Adrenal gland (tissue), 19 donors: ENCODE measurements at places on chromosomes 13 and 19.

GRCh38 chr13:98511435-98511834, 65.5 kb downstream of the STK24 start:
- DNase-seq = no peak

DNA sequence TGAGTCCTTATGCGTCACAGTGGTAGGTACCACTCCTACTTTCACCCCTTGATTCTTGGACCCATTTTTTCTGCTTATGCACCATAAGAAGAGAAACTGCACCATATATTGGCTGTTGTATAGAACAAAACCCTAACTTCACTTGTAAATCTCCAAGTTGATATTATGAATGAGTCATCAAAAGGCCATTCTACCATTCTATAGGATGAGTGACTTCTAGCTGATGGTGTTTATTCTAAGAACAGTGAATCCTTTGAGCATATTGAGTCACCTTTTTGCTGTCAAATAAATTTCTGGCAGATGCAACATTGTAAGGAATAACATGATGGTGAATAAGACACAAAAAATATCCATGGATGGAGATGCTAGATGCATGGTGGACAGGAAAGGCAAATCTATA, 57.7 kb downstream of the POLR1D start:
- no peak for DNase-seq

DNA sequence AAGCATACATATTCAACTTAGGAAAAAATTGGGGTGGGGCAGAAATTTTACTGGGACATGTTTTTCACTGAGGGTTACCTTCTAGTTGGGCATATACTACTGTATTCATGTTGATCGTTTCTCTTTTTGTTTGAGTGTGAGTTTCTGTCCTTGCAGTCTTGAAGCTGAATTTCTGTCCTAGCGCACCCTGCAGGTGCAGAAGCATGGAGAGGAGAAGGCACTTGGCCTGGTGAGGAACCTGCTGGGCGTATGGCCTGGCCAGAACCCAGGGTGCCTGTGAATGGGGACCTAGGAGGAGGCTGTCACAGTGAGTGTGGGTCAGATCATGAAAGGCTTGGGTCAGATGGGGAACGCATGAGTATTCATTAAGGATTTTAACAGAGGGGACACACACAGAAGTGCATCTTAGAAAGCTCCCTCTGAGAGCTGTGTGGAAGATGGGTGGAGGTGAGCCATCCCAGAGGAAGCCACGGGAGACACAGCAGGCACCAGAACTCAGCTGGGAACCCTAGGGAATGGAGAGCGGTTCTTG, 36.8 kb downstream of the SERP2 start:
- no peak for DNase-seq

DNA sequence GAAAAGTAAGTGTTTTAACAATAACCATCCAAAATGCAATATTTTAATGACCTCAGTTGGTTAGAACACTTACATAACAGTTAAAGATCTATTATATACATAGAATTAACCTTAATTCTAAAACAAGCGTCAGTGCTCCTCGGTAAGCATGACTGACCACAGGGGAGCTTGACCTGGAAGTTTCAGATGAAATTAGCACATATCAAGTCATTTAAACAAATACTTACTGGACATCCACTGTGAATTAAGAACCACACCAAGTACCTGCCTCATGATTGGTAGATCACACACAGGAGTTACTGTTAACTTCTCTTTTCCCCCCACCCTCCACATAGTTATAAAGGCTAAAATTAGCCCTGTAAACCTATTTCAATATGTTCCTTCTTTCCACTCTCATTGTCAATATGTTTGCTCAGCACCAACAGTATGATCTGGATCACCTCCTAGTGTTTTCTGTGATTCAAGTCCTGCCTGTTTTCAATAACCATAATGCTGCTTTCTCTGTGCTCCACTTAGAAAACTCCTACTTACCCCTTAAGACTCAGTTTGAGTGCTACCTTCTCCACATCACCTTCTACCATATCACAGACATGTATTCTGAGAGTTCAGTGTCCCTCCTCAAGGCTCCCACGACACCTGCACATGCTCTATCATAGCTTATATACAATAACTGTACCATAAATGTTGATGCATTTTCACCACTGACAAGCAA, 209.0 kb downstream of the VWA8 start:
- DNase-seq = no peak

GRCh38 chr13:110368408-110368807, 61.3 kb downstream of the COL4A2 start:
- DNase-seq = no peak

DNA sequence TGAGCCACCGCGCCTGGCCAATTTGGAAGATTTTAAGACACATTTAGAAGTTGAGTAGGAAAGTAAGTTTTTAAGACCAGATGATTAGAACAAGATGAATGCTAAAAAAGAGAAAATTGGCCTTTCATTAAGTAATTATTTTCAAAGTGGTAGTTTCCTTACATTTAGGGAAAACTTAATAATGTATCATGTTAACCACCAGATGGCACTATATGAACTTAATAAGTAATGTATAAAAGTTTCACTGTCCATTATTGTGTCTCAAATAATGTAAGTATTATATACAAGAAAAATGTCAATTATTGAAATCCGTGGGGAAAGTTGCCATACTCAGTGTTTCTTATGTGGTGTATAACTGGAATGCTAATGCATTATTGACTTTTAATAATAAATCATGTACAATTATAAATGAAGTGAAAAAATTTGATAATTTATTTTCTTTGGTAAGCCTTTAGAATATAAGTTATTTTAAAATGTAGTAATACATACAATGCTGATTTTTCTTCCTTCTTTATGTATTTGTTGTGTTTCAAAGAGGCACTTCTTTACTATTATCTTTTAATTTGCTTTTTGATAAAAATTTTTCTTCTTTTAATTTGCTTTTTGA, 29.2 kb downstream of the COG6 start:
- DNase-seq = no peak

DNA sequence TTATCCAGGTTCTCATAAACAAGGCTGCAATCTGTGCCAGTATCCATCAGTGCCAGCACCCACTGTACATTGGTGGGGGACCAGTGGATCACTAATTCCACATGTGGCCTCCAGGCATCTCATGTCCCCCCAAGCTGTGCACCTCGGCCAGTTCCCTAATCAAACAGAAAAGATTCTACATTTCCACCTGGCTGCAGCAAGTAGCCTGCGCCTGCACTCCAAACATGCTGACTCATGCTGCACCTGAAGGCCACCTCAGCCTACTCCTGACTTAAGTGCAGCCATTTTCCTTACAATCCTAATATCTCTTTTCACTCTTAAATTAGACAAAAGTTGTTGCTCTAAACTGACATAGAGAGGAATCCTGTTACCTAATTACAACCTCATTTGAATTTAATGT, 729.4 kb upstream of the MIR17HG start:
- DNase-seq = no peak

DNA sequence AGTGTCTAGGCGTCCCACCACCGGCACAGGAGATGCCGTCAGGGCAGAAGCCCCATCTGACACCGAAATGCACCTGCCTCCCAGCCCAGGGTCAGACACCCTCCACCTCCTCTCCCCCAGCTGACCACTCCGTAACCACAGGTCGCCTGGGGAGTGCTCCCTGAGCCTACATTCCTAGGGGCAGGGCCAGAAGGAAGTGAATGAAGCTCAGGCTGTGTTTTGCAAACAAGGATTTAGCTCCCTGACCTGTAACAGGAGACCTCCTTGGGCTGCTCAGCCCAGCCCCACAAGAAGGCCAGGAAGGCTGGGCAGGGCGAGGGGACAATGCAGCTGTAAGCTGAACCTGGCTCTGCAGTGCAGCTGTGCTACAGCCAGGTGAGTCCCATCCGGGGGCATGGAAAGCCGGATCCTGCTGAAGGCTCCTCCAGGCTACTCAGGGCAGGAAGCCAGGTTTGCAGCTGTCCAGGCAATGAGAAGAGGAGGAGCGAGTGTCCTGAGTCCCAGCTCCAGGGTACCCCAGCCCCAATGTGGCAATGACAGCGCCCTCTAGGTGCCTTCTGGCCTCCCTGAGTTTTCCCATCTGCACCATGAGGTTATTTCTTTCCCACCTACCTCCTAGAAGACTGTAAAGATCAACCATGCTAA, 42.1 kb downstream of the RHPN2 start:
- DNase-seq = no peak

GRCh38 chr13:70128098-70128497, 19.8 kb upstream of the KLHL1 start:
- DNase-seq = no peak

DNA sequence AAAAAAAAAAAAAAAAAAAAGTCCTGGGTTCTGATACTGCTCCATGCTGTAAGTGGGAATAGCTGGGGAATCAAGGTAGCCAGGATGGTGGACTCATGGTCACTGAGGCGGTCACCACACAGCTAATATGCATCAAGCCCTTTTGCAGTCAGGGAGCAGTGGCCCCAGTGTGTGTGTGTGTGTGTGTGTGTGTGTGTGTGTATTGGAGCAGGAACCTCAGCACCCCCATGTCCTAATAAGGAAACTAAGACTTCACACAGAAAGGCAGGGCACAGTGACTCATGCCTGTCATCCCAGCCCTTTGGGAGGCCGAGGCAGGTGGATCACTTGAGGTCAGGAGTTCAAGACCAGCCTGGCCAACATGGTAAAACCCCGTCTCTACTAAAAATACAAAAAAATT, 12.0 kb downstream of the B3GNT3 start:
- no peak for DNase-seq

GRCh38 chr19:3459965-3460582, 20.3 kb downstream of the SMIM24 start:
- peak; percentile 56 for DNase-seq

GRCh38 chr13:106083620-106084350, 451.7 kb downstream of the EFNB2 start:
- no peak for DNase-seq

GRCh38 chr19:56577719-56578602, 10.7 kb downstream of the ZNF470 start:
- DNase-seq = no peak

GRCh38 chr19:53212703-53213320, 19.7 kb upstream of the ZNF665 start:
- no peak for DNase-seq

- DNase-seq = no peak
Observed at GRCh38 chr19:17415121-17415520, 4.7 kb upstream of the MVB12A start.

DNA sequence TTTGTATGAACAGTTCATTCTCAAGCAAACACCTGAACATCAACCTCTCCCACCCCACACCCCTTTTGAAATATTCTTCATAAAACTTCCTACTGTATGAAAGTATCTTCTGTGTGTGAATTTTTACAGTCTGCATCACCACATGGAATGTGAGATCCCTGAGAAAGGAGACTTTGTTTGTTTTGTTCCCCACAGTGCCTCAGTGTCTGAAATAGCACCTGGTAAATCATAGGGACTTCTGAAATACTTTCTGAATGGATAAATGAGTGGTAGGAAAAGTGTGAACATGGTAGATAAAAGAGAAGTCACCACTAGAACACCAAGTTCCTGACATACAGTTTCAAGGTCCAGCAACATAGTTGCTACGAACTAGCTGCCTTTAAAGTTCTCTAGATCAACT, 1071.2 kb downstream of the EFNB2 start:
- DNase-seq = no peak

GRCh38 chr19:38616265-38616664, 1.5 kb downstream of the MAP4K1 start:
- no peak for DNase-seq

GRCh38 chr13:91184244-91184926, 163.1 kb upstream of the MIR17HG start:
- no peak for DNase-seq

DNA sequence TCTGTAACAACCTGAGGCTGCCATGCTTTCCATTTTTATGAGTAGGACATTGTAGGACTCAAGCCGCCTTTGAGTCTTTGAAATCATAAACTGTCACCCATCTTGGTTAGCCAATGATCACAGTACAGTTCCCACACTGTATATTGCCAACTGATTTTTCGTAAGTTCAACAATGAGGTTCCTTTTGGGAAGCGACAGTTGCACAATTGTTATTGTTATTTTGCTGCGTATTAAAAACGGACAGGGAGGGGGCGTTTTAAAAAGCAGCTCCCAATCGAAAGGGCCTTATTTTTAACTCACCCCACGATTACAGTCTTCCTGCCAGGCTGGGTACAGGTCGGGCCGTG, 601 bp downstream of the SLC46A3 start:
- no peak for DNase-seq

GRCh38 chr13:98813993-98814392, 61.5 kb upstream of the SLC15A1 start:
- no peak for DNase-seq

GRCh38 chr19:2732157-2732725, 7.6 kb downstream of the SLC39A3 start:
- DNase-seq = no peak

- DNase-seq = no peak
Observed at GRCh38 chr13:28147495-28147894, 9.2 kb downstream of the PAN3 start.

GRCh38 chr19:54560881-54561385, 12.7 kb upstream of the LILRA2 start:
- DNase-seq = no peak

DNA sequence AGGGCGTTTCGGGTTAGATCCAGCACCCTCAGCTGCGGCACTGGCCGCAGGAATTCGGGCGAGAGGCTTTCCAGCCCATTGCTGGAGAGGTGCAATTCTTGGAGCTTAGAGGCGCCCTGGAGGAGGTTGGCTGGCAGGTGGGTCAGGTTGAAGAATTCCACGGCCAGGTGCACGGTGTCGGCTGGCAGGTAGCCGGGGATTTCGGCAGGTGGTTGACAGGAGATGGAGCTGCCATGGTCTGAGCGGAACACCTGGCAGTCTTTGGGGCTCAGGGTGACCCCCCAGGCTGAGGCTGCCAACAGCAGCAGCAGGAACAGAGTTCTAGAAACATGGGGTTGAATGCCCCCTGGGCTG, 1.3 kb downstream of the LRG1 start:
- peak; percentile 10 for DNase-seq

GRCh38 chr19:50823389-50824042, at the start of gene KLK1:
KLK1 (minus strand) TSS chr19:50823787; CDS start chr19:50823748, 39 bp downstream.
- no peak for DNase-seq

- DNase-seq = no peak
Observed at GRCh38 chr19:47561440-47562057, 11.4 kb downstream of the ZNF541 start.

- peak; percentile 85 for DNase-seq
Observed at GRCh38 chr13:52968074-52968700, 60.4 kb upstream of the OLFM4 start.

GRCh38 chr13:45817833-45818232, 33.7 kb downstream of the SIAH3 start:
- DNase-seq = no peak

GRCh38 chr19:44552324-44552723, 22.8 kb upstream of the CEACAM20 start:
- no peak for DNase-seq

GRCh38 chr13:87674247-87674738, 3.1 kb downstream of the SLITRK5 start:
- no peak for DNase-seq

GRCh38 chr13:37905736-37906135, 36.2 kb upstream of the TRPC4 start:
- no peak for DNase-seq

- DNase-seq = no peak
Observed at GRCh38 chr13:82136880-82137279, 1745.4 kb downstream of the SLITRK1 start.
